ENCODE measurements at places on chromosomes 7 and 10. TPM values are rescaled to one million over a fixed set of nuclear protein-coding genes. Genes with fewer than 3 reads are reported as not detected.

The ADRA2A gene
- under 0.01 TPM for total RNA-seq

DNA sequence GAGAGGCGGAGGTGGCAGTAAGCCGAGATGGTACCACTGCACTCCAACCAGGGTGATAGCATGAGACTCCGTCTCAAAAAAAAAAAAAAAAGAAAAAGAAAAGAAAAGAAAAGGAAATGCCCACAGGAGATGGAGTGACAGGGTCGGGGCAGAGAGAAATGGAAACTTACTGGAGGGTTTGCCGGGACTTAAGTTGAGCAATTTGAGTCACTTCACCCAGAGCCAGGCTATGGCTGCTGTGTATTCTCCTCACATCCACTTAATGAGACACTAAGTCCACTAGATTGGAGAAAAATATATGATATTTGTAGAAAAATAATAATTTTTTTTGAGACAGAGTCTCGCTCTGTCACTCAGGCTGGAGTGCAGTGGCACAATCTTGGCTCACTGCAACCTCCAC is 4.6 kb upstream of the PFKFB3 start:
- H3K4me1 ChIP-seq: peaks cover 16% of the 10 kb centered on the region
- no peak for DNase-seq
- no peaks in the 10 kb centered on the region for H3K27me3 ChIP-seq
- H3K4me3 ChIP-seq: no peak overlapping the region
- H3K27ac ChIP-seq: no peak overlapping the region

The NPY4R2 gene
- not detected for total RNA-seq

The FAM25A gene
- total RNA-seq: not detected

All from fibroblast of lung (primary cell).